SW480 (cell line): ENCODE measurements at places on chromosomes 3 and 15.

DNA sequence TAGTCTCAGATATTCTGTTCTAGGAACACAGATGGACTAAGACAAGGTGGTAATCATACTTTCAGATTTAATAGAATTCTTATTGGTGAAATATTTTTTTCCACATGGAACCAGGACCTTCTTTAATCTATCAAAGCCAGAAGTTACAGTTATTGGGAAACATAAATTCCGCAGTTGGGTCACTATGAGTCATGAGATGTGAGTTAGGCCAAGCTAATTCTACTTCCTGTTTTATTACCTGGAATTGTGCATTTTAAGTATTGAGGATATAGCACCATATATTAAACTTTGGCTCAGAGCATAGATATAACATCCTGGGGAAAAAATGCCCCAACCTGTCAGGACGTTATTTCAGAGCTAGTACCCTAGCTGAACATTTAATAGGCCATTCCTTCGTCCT is 96.4 kb upstream of the P3H2 start:
- DNase-seq, result no peak

- DNase-seq, result peak; percentile 52
Observed at GRCh38 chr3:123489400-123490004, 40.6 kb upstream of the ADCY5 start.

- DNase-seq, result no peak
Observed at GRCh38 chr15:68512052-68512451, 66.7 kb upstream of the CORO2B start.

- DNase-seq, result no peak
Observed at GRCh38 chr3:167466966-167467365, 6.9 kb downstream of the SERPINI2 start.

GRCh38 chr3:33652736-33653135 is 65.3 kb downstream of the CLASP2 start:
- no peak for DNase-seq

- DNase-seq, result no peak
Observed at GRCh38 chr3:62255758-62256157, 117.6 kb downstream of the FEZF2 start.

- DNase-seq, result no peak
Observed at GRCh38 chr3:20769430-20769829, 583.4 kb upstream of the SGO1 start.

- no peak for DNase-seq
Observed at GRCh38 chr3:138740072-138740471, 94.7 kb downstream of the PIK3CB start.

DNA sequence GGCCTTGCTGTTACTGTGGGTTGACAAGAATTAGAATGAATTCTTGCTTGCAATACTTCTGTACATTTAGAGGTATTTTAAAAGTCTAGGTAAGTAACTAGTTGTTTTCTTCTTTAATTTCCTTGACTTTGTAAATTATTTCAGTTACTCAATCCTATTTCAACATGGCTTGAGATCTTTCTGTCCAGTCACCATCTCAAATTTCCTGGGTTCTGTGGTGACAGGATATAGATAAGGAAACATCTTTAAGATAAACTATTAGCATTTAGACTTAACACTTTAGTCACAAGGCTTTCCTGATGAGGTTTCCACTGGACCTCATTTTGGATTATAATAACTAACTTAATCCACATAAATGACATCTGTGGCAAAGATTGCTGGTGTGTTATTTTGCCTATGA is 195.9 kb upstream of the DPH6 start:
- DNase-seq, result no peak

GRCh38 chr3:8489278-8489792 is 12.3 kb upstream of the LMCD1 start:
- DNase-seq, result no peak

GRCh38 chr15:51771773-51772172 is 20.4 kb downstream of the TMOD2 start:
- DNase-seq, result no peak

DNA sequence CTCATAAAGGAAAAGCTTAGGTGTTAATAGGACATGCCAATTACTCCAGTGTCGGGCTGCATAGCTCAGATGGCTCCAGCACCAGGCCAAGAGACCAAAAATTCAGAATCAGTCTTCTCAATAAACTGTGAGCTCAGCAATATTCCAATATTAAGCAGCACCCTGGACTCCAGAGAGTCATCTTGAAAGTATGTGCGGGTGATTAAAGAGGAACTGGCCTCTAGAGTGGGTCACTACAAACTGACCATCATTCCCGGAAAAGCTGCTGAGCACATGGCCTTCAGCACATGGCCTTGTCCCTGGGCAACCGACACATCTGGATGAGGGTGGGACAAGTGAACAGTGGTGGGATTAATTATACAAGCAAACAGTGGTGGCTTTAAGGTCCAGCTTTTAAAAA is 59.0 kb downstream of the MAGI1 start:
- DNase-seq, result no peak

- no peak for DNase-seq
Observed at GRCh38 chr3:156472684-156473083, 82.2 kb downstream of the SSR3 start.

GRCh38 chr15:70254311-70254869 is 156.7 kb upstream of the TLE3 start:
- no peak for DNase-seq

- no peak for DNase-seq
Observed at GRCh38 chr3:177601152-177601551, 403.9 kb upstream of the TBL1XR1 start.

DNA sequence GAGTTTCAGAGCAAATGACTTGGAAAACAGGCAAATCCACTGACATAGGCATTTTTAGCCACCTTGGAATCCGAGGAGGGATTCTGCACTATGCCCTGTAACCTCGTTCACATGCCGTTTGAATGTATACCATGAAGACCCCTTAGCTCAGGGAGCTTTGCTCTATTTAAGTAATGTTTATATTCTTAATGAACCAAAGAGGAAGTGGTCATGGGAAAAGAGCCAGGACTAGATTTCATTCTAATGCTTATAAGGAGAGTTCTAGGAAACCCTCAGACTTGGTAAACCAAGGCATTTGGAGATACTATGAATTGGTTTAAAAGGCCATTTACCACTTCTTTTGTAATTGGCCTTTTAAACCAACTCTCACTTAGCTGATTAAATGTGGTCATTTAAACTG is 178.9 kb downstream of the IGF1R start:
- no peak for DNase-seq

DNA sequence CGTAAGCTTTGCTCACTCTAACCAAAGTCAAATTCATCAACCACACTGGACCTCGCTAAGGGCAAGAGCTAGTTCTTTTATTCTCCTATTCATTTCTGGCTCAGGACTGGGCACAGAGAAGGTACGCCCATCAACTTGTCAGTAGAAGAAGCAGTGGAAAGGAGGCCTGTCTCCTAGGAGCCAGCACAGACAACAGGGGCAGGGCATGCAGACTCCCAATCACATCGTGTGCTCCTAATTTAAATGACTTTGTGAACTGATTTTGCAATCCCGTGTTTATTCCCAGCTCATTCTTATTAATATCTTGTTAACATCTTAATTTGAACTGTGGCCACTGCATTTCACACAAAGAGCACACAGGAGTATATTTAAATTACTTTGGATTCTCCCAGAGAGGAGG is 161.1 kb upstream of the BCL6 start:
- DNase-seq, result no peak

DNA sequence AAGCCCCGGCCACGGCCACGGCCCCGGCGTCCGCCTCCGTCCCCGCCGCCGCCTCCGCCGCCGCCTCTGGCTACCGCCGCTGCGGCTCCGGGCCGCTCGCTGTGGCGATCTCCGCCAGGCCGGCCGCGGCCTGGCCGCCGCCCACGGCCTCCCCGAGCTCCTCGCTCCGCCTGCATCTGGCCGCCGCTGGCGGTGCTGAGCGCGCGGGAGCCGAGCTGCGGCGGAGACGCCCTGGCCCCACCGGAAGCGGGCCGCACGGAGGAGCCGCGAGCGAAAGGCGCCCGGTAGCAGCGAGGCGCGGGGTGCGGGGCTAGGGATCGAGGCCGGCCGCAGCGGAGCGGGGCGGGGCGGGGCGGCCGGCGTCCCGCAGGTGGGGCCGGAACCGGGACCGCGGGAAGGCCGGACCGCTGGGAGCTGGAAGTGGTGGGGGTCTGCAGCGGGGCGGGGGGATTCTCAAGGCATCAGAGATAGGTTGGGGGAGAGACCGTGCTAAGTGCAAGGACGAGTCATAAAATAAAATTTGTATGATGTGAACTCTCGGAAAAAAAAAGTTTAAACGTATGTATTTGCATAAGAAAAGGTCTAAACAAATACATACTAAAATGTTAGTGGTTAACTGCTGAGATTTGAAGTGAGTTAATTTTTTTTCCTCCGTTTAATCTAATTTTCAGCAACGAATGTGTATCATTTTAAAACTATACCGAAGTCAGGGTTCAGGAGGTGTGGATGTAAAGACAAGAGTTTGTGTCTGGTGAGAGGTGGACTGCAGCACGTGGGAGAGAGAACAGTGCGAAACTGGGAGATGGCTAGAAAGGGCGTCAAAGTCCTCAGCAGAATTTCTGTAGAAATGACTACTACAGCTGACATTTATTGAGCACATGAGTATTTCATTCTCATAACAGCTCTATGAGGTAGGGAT is at the start of gene AVEN:
TSS of gene AVEN (minus strand) at position 334 of the 919 bp plus-strand sequence. CDS start at position 176, 158 bp downstream.
- DNase-seq, result peak; percentile 22

DNA sequence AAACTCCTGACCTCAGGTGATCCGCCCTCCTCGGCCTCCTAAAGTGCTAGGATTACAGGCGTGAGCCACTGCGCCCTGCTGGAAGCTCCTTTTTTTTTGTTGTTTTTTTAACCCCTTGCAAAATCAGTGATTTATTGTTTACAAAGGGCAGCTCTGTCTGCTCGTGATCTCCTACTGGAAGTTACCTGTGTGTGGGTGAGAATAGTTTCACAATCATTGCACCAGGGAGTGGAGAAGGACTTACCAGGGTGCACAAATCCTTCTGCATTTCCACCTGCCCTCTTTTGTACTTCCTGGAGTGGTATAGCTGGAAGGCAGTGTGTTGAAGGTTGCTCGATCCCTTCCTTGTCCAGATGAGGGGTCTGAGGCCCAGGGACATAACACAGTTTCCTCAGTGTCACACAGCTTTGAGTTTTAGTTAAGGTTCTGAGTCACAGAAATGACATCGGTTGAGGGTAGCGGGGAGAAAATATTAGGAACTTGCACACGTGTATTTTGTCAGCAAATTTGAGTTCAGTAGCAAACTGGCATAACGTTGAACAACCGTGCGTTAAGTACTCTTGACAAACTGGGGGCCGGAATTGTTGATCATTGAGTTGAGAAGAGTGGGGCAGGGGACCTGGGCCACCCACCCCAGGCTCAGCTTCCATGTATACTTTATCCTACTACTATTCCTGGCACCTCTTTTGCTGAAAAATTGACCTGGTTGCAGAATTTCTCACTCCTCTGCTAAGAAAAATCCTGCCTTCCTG is 11.3 kb upstream of the TRAK1 start:
- DNase-seq, result peak; percentile 46

GRCh38 chr15:29570121-29570947 is 251.9 kb downstream of the TJP1 start:
- peak; percentile 16 for DNase-seq

DNA sequence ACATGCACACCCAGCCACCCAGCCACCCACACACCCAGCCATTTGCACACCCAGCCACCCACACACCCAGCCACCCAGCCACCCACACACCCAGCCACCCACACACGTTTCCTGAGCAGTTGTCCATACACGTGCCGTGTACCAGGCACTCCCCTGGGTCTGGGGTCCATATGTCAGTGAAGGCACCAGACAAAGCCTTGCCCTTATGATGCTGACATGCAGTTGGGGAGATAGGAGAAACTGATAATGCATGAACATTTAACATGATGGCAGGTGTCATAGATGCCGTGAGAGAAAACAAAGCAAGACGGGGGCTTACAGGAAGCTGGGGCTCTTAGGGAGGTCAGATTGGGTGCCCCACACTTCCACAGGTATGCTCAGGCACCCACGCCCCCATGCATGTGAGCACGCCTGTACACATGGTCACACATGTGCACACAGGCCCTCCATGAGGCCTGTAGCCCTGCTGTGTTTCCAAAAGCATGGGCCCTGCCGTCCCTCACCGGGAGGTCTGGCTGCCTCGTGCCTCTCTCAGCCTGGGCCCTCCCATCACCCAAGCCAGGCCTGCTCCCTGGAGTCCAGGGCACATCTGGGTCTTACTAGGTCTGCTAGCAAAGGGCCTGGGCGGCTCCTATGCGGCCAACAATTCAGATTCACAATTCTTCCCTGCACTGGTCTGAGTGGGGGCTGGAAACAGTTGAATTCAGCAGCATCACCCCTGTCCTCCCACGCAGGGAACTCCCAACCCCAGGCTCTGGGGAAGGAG is 3.6 kb upstream of the DNAJB8 start:
- no peak for DNase-seq

GRCh38 chr3:197219619-197220018 is 78.8 kb downstream of the DLG1 start:
- DNase-seq, result no peak

DNA sequence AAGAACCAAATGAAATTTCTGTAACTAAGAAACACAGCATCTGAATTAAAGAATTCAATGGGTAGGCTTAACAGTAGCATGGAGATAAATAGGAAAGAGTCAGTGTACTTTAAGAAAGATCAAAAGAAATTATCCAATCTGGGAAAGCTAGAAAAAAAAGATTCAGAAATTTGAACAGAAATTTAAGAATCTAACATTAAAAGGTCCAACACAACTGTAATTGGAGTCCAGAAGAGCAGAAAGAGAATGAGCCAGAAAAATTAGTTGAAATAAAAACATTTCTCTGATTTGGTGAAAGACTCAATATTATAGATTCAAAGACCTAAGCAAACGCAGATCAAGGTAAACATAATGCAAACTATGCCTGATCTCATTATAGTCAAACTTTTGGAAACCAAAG is 187.1 kb downstream of the C3orf38 start:
- DNase-seq, result no peak

- no peak for DNase-seq
Observed at GRCh38 chr15:67180035-67180434, 74.4 kb downstream of the AAGAB start.

GRCh38 chr3:58529516-58530353 is 7.3 kb downstream of the ACOX2 start:
- peak; percentile 30 for DNase-seq

DNA sequence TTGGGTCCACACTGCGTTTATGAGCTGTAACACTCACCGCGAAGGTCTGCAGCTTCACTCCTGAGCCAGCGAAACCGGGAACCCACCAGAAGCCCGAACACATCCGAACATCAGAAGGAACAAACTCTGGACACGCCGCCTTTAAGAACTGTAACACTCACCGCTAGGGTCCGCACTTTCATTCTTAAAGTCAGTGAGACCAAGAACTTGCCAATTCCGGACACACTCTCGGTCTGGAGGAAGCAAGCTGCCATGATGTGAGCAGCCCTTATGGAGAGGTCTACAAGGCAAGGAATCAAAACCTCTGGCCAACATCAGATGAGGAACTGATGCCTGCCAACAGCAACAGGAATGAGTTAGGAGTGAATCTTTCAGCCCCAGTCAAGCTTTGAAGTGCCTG is 62.9 kb downstream of the SLC28A2 start:
- no peak for DNase-seq
